ENCODE measurements at places on chromosomes 7 and 10. TPM values are rescaled to one million over a fixed set of nuclear protein-coding genes. Genes with fewer than 3 reads are reported as not detected.
A peak's percentile ranks its signal among the peaks of the same experiment; 100 is the strongest.

WNT2 gene
- total RNA-seq = 0.24 TPM

CYP51A1 gene
- total RNA-seq = 32.7 TPM

LOXL4 gene
- total RNA-seq = 1.2 TPM

PHKG1 gene
- total RNA-seq = 28.5 TPM

VSTM2A gene
- not detected for total RNA-seq

ACHE gene
- total RNA-seq = 1.1 TPM

UCMA gene
- 0.38 TPM for total RNA-seq

RBP4 gene
- total RNA-seq = 0.89 TPM

- H3K27ac ChIP-seq = no peak overlapping the region
- no peaks in the 10 kb centered on the region for H3K36me3 ChIP-seq
- peak; percentile 80 for DNase-seq
- H3K4me3 ChIP-seq = no peak overlapping the region
- H3K27me3 ChIP-seq = no peaks in the 10 kb centered on the region
Observed at GRCh38 chr7:6232534-6232933, 39.9 kb downstream of the CYTH3 start.

DNA sequence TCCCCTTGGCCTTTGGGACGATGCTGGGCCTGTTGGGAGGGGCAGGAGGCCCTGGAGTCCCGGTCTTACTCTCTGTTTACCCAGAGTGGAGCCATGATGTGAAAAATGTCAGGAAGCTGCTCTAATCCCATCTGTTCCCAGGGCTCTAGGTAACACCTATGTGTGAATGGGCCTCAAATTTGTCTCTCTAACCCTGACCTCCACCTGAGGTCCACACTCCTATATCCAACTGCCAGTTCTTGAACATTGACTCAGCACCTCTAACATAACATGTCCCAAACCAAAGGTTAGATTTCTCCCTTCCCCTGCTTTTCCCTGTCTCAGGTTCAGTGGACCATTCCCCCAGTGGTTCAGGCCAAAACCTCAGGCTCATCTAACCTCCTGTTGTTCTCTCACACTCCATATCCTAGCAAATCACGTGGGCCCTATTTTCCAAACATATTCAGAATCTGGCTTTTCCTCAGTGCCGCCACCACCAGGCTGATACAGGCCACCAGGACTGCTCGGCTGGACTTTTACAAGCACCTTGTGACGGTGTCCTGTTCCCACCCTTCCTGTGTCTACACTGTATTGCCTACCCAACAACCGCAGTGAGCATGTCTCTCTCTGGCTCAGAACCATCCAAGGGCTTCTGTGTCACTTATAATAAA is 130.6 kb downstream of the ATXN7L1 start:
- H3K27me3 ChIP-seq = no peaks in the 10 kb centered on the region
- DNase-seq = no peak
- no peak overlapping the region for H3K4me3 ChIP-seq
- H3K36me3 ChIP-seq = peaks cover 7% of the 10 kb centered on the region
- no peaks in the 10 kb centered on the region for H3K4me1 ChIP-seq

- H3K27me3 ChIP-seq = no peaks in the 10 kb centered on the region
- H3K4me1 ChIP-seq = peaks cover 16% of the 10 kb centered on the region
- H3K36me3 ChIP-seq = peaks cover 23% of the 10 kb centered on the region
- no peak for DNase-seq
Observed at GRCh38 chr10:114560144-114560543, 97.9 kb downstream of the ABLIM1 start.

DNA sequence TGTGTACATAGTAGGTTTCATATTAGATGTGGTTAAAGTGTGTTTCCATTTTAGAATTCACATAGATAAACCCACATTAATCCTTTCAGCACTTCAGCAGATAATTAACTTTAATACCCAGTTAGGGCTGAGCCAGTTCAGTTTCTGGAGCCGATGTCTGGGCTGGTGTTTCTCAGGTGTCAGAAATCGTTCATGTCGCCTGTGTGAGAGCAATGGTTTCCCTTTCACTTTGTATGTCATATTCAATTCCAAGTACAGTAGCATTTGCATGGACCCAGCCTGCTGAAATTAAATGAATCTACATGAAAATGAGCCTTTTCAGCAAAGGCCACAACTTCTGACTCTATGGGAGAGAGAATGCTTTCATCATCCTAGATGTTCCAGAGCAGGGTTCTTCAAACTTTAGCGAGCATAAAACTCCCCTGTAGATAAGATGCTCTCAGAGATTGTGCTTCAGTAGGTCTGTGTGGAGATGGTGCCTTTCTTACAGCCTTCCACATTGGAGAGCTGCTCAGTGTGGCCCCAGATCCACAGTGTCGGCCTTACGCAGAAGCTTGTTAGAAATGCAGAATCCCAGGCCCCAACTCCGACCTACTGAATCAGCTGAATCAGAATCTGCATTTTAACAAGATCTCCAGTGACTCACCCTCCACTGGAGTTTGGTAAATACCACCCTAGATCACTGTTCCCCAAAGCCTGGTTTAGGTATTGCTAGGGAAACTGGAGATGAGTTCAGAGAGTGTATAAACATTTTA is 19.6 kb downstream of the WIPF3 start:
- no peaks in the 10 kb centered on the region for H3K27me3 ChIP-seq
- peaks cover 3% of the 10 kb centered on the region for H3K4me1 ChIP-seq
- no peaks in the 10 kb centered on the region for H3K36me3 ChIP-seq
- DNase-seq = no peak
- no peak overlapping the region for H3K4me3 ChIP-seq

DNA sequence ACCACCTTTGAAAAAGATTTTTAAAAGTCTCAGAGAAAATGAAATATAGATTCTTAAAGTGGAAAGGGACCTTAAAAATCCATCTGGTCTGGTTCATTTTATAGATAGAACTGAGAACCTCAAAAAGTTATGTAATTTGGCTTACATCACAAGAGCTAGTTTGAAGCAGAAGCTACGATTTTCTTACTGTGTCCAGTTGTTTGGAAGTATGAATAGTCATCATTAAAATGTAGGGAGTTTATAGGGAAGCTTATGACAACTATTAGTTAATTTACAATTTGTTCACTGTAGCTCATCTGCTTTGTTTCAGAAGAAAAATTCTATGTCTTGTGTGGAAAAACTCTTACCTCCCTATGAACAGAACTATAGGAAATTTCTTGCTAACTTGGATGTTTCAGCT is 26.9 kb downstream of the ZEB1 start:
- DNase-seq = no peak
- H3K27me3 ChIP-seq = no peaks in the 10 kb centered on the region
- H3K4me1 ChIP-seq = no peaks in the 10 kb centered on the region

- no peaks in the 10 kb centered on the region for H3K27me3 ChIP-seq
- no peak overlapping the region for H3K4me3 ChIP-seq
Observed at GRCh38 chr7:28362812-28363211, 49.5 kb upstream of the CREB5 start.

DNA sequence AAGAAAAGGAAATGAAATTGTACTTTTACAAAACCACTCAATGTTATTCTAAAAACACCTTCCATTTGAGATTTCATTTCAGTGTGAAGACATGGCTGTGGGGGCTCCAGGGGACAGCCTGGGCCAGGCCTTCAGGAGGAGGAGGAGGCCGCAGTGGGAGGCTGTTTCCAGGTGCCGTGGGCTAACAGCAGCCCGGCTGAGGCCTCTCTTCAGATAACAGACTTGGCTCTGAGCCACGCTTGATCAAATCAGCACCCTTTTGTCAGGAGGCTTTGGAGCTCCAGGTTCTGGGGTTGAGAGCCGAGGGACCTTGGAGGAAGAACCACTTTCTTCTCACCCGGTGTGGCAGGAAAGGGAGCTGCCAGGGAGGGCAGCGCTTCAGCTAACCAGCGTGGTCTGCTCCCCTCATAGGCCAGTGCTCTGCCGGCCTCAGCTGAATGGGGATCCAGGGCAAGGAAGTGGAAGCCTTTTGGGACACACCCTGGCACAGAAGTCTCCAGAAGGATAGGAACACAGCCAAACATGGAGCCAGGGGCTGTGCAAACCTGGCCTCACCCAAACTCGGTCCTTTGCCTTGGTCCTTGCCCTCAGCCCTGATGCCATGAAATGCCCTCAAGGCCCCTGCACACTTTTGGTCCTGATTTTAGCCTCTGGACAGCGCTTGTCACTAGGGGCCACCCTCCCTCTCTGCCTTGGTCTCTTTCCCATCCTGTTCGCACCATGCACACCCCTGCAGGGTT is 23.5 kb upstream of the CHST15 start:
- DNase-seq = no peak
- no peaks in the 10 kb centered on the region for H3K27me3 ChIP-seq
- no peak overlapping the region for H3K27ac ChIP-seq
- no peak overlapping the region for H3K4me3 ChIP-seq
- no peaks in the 10 kb centered on the region for H3K36me3 ChIP-seq

All from heart left ventricle (tissue), 16 donors.